ENCODE measurements at places on chromosomes 2 and 18.

GRCh38 chr2:164737612-164738081 is 104.0 kb downstream of the COBLL1 start:
- no peak for DNase-seq

GRCh38 chr2:85887566-85888019 is 1.2 kb downstream of the ST3GAL5 start:
- peak; percentile 37 for DNase-seq

GRCh38 chr2:65293376-65293775 is 65.7 kb downstream of the ACTR2 start:
- no peak for DNase-seq

DNA sequence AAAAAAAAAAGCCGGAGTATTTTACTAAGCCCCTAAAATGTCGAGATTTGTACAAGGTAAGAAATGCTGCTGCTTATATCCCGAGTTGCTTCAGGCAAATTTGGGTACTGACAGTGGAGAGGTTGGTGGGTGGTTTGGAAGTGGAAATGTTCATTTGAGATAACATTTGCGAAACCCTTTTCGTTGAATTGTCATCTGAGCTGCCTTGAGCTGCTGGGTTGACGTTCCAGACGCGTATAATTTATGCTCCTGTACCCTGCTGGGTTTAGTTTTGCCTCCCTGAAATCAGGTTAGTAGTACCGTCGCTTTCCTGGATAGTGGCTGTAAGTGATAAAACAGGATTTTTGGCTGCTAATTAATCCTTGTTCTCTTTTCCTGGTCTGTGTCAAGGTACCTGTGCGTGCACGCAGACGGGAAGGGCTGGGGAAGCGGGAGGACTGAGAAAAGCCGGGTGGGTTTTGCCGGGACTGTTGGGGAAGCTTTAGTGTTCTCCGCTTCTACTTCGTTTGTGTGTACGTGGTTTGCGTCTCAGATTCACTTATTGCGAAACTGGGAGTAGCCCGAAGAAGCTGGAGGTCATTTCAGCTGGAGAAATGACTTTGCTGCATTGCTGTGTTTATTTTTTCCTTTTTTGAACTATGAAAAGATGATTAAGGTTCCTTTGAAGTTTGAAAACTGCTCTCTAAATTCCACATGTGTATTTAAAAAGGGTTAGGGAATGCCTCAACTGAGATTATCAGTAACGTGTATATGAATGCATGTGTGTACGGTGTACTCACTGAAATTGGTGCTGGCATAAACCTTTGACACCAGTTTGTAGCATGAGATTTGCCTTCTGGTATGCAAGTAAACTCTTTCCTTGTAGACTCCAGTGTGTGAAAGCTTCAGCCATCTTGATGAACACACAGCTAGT is 709 bp downstream of the UGP2 start:
- no peak for DNase-seq

DNA sequence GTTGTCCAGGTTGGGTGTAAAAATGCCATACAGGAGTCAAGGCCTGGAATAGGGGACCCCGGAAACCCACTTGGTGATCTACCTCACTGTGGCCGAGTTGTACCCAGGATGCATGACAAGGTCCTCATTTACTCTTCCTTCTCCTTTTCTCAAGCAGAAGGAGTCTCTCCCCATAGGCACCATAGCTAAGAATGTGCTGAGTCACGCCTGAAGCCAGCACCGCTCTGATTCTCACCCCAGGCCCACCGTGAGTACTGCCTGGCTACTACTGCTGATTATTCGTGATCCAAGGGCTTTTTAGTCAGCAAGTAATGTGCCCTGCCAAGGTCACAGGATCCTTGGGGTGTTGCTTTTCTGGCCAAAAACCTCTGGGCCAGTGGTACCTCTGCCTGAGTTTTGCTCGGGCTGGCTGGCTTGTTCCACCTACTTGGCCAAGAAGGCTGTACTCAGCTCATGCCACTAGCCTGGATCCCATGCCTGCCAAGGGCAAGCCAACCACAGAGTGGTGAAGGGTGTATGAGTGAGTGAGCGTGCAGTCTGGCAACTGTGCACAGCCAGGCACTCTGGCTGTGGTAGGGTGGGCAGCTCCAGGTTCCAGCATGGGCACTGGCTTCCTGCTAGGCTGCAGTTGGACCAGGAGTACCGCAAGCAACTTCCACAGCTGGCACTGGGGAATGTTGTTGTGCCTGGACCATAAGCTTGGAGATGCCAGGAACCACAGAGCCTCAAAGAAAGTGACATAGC is 650.1 kb upstream of the VRK2 start:
- DNase-seq: no peak

- no peak for DNase-seq
Observed at GRCh38 chr2:69386360-69386759, 667 bp downstream of the GFPT1 start.

GRCh38 chr2:64401529-64401880 is 52.5 kb upstream of the LGALSL start:
- no peak for DNase-seq

DNA sequence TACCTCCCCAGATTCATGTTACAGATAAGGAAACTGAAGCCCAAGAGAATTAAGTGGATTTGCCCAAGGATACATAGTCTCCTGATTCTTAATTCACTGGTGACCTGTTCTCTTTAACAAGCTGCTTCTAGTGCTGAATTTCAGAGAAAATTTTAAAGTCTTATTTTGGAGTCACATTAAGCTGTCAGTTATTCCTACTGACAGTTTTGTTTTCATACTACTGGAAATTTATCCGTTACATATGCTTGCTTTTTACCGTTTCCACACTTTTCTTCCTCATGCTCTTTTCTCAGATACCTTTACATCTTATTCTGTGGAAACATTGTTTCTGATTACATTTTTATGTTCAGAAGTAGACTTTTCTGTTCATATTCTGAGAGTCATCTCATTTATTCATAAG is 1.3 kb downstream of the MOB4 start:
- no peak for DNase-seq

DNA sequence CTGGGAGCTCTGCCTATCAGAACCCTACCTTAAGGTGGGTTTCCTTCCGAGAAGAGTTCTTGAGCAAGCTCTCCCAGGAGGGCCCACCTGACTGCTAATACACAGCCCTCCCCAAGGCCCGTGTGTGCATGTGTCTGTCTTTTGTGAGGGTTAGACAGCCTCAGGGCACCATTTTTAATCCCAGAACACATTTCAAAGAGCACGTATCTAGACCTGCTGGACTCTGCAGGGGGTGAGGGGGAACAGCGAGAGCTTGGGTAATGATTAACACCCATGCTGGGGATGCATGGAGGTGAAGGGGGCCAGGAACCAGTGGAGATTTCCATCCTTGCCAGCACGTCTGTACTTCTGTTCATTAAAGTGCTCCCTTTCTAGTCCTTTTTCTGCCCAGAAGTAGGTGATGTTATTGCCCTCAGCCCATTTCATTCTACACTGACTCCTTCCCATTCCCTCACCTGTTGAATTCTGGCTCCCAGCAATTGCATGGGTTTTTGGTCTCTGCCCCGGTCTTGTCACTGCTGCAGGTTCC is 6.5 kb downstream of the TMEM37 start:
- no peak for DNase-seq

DNA sequence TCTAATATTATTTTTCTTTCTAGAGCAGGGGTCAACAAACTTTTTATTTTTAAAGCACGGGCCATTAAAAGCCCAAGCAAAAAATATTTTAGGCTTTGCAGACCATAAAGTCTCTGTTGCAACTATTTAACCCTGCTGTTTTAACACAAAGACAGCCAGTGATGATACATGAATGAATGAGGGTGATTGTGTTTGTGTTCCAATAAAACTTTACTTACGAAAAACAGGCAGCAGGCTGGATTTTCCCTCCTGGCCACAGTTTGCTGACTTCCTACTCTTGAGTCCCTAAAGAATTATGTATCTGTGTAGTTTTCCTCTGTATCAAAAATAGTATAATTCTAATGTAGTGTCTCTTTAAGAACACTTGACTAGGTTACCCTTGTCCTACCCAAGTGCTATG is 402.0 kb downstream of the ADCYAP1 start:
- DNase-seq: no peak

- no peak for DNase-seq
Observed at GRCh38 chr2:119049968-119050704, 108.1 kb downstream of the MARCO start.

DNA sequence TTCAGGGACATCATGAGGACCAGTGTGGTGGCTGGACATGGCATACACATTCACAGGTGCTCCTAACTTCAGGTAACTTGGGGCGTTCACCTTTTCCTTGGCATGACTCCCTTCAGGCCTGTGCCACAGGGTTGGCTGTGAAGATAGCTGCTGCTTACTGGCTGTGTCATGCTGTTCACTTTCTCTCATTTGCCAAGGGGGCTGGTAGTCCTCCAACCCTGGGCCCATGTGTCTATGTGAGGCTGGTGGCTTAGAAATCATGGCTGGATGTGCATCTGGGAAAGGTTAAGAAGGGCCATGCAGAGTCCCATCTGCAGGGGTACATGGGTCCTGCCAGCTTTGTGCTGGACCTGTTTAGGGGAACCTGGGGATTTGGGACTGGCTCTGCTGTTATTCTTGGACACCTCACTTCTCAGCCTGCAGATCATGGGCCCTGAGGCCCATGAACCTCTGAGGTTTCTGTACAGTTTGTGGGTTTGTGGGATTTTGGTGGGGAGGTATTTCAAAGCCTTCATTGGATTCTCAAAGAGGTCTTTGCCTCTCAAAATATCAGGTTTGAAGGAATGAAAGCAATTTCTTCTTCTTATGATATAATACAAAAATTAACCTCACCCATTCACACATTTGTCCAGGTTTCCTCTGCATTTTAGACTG is 62.9 kb downstream of the FHOD3 start:
- no peak for DNase-seq

DNA sequence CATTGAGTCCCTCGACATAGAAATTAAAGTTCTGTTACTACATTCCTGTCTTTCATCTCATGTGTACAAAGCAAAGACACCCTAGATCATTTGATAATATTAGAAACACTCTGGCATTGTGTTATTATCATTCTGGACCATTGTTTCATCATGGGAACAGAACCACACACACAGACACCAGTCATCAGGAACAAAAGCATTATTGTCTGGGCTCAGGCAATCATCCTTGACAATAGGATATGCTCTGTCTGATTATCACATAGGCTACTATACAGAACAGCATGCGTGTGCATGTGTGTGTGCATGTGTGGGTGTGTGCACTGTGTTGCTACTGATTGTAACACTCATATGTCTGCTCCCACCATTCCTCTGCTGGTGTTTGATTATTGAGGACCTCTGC is 242.5 kb downstream of the SH3BP4 start:
- DNase-seq: no peak

GRCh38 chr2:155026651-155027174 is 328.2 kb downstream of the KCNJ3 start:
- DNase-seq: no peak

DNA sequence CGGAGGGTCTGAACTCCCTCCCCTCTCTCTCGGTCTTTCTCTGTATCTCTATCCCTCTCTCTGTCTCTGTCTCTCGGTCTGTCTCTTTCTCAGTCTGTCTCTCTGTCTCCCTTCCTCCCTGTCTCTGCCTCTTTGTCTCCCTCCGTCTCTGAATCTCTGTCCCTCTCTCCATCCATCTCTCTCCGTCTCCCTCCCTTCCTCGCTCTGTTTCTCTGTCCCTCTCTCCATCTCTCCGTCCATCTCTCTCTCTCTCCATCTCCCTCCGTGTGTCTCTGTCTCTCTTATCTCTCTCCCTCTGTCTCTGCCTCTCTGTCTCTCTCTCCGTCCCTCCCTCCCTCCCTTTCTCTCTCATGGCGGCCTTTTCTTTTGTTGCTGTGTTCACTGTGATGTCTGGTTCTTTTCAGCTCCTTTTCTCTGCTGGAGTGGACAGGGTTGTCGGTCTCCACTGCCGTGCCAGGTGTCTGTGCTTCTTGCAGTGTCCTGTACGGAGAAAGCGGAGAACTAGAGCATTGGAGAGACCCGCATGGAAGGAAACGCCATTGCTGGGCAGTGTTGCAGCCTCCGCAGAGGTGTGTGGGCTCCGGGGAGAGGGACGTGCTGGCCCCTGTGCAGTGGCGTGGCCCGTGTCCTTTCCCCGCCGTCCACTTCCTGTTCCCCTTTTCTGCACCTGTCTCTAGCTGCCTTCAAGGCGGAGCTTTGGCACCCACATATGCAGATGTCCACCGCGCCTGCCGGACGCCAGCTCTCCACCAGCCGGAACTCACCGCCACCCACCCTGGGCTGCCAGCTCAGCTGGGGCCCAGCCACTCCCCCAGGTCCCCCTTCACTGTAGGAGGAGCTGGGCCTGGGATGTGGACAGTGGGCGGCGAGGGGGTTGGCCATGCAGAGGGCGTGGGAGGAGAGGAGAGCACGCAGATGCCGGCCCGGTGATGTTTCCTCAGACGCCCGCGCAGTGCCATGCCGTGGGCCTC is 113.1 kb downstream of the NFATC1 start:
- no peak for DNase-seq

DNA sequence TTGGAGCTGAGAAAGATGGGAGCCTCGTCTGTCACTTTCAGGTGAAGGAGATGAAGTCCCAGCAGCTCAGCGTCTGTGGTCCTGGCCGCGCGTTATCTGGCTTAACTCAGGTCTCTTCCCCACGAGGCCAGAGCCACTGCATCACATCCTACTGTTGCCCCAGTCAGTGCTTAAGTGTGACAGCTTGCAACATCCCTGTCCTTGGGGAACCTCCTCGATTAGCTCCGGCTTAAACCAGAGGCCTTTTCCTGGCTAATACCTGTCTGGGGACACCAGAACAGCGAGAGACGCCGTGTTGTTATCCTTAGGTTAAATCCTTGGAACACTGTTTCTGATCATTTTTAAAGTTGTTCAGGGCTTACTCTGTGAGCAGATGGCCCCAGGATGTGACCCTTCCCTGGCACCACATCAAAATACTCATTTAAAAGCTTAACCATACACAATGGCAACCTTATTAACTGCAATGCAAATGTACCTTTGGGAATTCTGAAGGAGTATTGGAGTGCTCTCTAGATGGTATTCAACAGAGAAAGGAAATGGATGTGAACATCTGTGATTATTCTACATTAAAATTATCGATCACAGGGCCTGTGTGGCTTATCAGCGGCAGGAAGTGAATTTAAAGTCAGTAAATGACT is 61.2 kb upstream of the SPP2 start:
- DNase-seq: no peak

DNA sequence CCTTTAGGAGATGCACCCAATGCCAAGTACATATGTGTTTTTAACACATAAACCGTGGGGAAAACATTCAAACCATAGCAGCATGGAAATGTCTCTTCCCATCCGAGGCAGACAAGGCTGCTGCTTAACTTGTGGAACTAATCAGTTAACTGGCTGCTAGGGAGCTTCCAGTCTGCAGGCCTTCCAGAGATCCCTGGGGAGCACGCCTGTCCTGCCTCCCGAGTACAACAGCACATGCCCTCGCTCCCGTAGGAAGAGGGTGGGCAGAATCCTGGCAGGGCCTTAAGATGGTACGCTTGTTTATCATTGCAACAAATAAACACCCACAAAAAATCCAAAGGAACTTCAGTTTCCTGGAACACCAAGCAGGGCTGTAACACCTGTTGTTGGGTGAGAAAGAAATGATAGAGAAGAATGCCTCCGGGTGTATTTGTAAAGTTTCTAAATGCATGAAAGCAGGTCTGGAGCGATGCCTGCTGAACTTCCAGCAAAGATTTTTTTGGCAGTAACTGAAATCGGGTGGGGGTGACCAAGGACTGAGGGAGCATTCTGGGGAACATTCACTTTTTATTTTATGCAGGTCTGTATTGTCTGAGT is 56.2 kb downstream of the EDAR start:
- no peak for DNase-seq

GRCh38 chr2:5798084-5798483 is 105.9 kb downstream of the SOX11 start:
- no peak for DNase-seq
